NCI-H748 treated with DMSO at 0.1 percent for 48 hours (cell line): ENCODE measurements at places on chromosomes 7 and 10.

DNA sequence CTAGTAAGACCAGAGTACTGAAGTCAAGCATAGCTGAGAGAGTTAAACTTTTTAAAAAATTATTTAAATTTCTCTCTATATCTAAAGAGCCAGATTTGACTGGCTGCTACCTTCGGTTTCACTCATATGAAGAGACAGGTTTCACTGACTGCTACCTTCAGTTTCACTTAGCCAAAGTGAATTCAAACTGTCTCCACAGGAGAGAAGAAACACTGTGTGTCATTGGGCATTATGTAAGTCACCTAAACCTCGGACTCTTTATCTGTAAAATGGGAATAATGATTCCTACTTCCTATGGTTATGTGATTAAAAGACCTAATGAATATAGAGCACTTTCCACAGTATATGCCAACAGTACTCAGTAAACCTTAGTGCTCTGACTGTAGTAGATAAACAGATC is 41.6 kb upstream of the MET start:
- no peak for DNase-seq

GRCh38 chr10:13224210-13224995 is 9.8 kb downstream of the UCMA start:
- no peak for DNase-seq

DNA sequence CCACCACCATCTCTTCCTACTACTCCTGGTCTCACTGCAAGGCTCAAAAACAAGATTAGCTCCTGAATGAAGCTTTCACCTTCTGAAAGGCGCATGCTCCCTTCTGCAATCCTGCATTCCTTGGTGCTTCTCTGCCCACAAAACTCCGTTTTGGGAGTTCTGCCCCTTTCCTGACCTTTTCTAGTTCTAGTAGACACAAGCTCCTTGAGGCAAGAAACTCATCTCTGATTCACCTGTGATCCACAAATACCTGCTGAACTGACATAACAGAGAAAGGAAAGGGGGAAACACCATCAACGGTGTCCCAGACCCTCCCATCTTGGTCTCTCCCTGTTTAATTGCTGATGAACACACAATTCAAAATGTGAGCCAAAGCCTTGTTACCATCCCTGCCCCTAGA is 64.0 kb upstream of the EGR2 start:
- no peak for DNase-seq

DNA sequence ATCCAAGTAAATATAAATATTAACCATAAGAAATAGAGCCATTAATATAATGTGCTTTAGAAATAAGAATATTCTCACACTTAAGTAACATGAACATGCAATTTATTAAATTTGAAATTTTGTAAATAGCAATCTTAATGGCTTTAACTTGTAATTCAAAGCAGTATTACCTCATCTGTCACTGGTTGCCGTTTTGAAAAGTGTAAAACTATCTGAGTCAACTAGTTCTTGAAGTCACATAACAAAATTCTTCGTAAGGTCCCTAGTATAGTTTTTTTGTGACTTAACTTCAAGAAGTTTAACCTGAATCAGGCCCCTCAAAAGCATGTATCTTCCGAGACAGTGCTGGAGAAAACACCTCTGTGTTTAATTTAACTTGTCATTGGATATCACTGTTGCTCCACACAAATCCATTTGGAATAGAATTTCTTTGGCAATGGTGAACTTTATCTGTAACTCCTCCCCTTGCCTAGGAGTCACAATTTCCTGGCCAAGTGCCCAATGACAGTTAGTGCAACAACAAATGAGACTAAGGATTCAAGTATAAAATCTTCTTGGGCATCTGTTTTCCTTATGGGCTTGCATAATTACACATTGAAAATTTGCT is 47.1 kb downstream of the NT5C2 start:
- DNase-seq = no peak

- no peak for DNase-seq
These were observed 235.9 kb downstream of the COBL start for GRCh38 chr7:51080622-51081269.
